Spleen (tissue), 13 donors: ENCODE measurements at places on chromosomes 3 and 15. TPM values are rescaled to one million over a fixed set of nuclear protein-coding genes. Genes with fewer than 3 reads are reported as not detected.

SEMA7A gene
- total RNA-seq, result 92.9 TPM

GNAI2 gene
- total RNA-seq, result 452 TPM

SHF gene
- 5.7 TPM for total RNA-seq

DNA sequence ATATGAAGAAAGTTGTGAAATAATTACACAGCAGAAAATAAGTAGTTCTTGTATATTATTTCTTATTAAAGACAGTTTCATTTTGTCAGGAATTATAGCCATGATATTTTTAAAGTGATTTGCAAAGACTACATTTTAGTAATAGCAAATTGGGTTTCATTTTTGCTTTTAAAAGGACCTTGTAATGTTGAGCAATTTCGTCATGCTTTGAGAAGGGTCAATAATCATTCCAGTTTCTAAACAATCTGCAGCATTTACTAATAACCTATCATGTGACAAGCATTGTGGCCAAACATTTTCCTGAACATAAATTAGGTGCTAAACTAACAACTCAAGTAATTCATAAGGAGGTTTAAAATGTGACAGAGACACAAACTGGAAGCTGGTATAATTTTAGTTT lies 214.4 kb upstream of the CBLB start:
- H3K4me1 ChIP-seq, result no peaks in the 10 kb centered on the region
- H3K27me3 ChIP-seq, result no peaks in the 10 kb centered on the region
- H3K4me3 ChIP-seq, result no peak overlapping the region
- no peak for DNase-seq
- no peaks in the 10 kb centered on the region for H3K36me3 ChIP-seq

SLC15A2 gene
- 10.1 TPM for total RNA-seq

RAB6B gene
- total RNA-seq, result 8.8 TPM

TGM5 gene
- not detected for total RNA-seq

FBXW12 gene
- total RNA-seq, result not detected

- H3K36me3 ChIP-seq, result no peaks in the 10 kb centered on the region
- no peaks in the 10 kb centered on the region for H3K27me3 ChIP-seq
- no peak overlapping the region for H3K4me3 ChIP-seq
These were observed 122.0 kb upstream of the SOX14 start for GRCh38 chr3:137641879-137642704.

UPK1B gene
- not detected for total RNA-seq

GRCh38 chr3:58728723-58729122 lies 62.1 kb upstream of the FAM3D start:
- no peaks in the 10 kb centered on the region for H3K36me3 ChIP-seq
- no peaks in the 10 kb centered on the region for H3K4me1 ChIP-seq
- no peak for DNase-seq
- H3K27ac ChIP-seq, result no peak overlapping the region

DNA sequence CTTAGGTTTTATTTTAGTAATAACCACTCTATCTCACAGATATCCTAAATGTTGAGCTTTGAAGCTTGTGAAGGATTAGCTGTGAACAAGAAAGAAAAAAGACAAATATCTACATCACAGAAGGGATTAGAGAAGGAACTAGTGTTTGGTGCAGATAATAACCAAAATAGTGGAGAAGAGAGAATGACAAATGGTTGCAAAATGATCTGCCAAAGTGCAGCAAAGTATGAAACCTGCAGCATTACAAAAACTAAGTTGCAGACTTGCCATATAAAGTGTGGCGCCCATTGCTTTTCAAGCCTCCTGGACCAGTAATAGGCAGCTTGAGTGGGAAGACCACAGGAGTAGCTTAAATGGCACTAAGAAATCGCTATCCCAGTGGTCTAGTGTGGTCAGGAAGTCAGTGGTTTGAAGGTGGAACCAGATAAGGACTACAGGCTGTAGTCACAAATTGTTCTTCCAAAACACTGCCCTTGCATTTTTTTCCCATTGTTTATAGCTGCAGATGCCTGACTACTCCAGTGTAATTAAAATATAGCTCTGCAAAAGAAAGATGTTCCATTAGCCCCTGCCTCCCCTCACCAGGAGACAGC lies 20.7 kb downstream of the TPM1 start:
- no peaks in the 10 kb centered on the region for H3K27me3 ChIP-seq
- H3K27ac ChIP-seq, result no peak overlapping the region
- H3K4me3 ChIP-seq, result no peak overlapping the region
- DNase-seq, result no peak
- peaks cover 8% of the 10 kb centered on the region for H3K4me1 ChIP-seq

DNA sequence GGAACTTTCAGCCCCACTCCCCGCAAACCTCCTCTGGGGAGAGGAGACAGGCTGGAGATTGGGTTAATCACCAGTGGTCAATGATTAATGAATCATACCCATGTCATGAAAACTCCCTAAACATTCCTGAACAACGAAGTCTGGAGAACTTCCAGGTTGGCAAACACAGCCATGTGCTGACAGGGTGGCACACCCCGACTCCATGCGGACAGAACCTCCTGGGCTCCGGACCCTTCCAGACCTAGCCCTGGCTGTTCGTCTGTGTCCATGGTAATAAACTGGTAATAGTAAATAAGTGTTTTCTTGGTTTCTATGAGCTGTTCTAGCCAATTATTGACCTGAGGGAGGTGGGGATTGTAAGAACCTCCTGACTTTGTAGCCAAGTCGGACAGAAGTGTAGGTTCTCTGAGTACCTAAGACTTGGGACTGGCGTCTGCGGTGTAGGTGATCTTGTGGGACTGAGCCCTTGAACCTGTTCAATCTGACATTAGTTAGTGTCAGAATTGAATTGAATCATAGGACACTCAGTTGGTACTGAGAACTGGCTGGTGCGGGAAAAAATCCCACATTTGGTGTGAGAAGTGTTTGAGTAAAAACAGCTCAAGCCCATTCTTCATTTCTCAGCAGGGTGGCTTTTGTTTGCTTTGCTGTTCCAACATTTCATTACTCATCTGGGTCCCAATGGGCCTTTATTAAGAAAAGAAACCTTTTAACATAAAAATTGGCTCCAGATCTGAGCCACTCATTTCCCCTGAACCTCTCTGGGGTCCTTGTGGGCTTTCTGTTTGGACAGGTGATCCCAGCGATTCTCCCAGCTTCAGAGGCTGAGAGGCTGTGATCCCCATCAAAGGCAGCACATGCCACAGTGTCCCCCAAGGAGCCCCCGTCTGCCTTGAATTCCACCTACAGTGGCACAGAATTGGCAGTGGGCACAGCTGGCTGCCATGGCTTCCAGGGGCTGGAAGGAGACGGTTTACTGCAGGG lies 151.0 kb downstream of the TJP1 start:
- no peak overlapping the region for H3K27ac ChIP-seq
- H3K36me3 ChIP-seq, result no peaks in the 10 kb centered on the region
- peaks cover 27% of the 10 kb centered on the region for H3K27me3 ChIP-seq
- DNase-seq, result no peak
- H3K4me1 ChIP-seq, result no peaks in the 10 kb centered on the region

- H3K36me3 ChIP-seq, result no peaks in the 10 kb centered on the region
- no peaks in the 10 kb centered on the region for H3K27me3 ChIP-seq
- H3K27ac ChIP-seq, result no peak overlapping the region
- no peaks in the 10 kb centered on the region for H3K4me1 ChIP-seq
- no peak for DNase-seq
- H3K4me3 ChIP-seq, result no peak overlapping the region
These were observed 35.4 kb upstream of the ETV5 start for GRCh38 chr3:186144257-186144656.

DNA sequence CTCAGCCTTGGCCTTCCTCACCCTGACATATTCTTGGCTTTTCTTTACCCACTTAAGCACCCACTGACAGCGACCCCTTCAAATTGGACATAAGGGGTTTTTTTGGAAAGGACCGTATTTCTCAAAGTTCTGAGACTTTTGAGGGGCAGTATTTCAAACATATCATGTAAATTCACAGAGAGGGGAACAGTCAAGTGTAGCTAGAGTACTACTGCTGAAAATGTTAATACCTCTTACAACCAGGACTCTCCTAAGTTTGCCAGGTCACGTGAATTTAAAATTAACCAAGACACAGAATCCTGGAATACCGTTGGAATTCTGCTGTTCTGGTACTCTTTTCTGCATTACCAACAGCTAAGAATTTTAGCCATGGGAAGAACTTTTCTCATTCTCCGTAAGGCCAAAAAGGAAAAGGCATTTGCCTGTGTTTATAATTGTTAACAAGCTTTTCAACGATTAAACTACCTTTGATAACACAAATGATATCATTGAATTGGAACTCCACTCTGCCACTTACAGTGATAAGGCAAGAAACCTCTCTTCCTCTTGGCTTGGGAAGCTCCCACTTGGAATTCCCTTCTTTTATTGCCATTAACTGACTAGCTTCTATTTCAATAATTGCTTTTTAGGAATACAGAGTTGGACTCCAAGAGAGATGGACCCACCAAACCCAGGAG lies 597 bp upstream of the GBE1 start:
- H3K27ac ChIP-seq, result peak overlapping the region; percentile 99
- peaks cover 20% of the 10 kb centered on the region for H3K4me1 ChIP-seq
- no peaks in the 10 kb centered on the region for H3K27me3 ChIP-seq
- H3K4me3 ChIP-seq, result peak overlapping the region; percentile 64
- H3K36me3 ChIP-seq, result no peaks in the 10 kb centered on the region

GRCh38 chr3:8558645-8559044 lies 57.0 kb downstream of the LMCD1 start:
- H3K27me3 ChIP-seq, result no peaks in the 10 kb centered on the region
- H3K27ac ChIP-seq, result no peak overlapping the region
- peaks cover 7% of the 10 kb centered on the region for H3K36me3 ChIP-seq
- no peaks in the 10 kb centered on the region for H3K4me1 ChIP-seq
- H3K4me3 ChIP-seq, result no peak overlapping the region

GRCh38 chr15:85974348-85974705 lies 105.3 kb upstream of the AGBL1 start:
- no peaks in the 10 kb centered on the region for H3K4me1 ChIP-seq
- no peak for DNase-seq

DNA sequence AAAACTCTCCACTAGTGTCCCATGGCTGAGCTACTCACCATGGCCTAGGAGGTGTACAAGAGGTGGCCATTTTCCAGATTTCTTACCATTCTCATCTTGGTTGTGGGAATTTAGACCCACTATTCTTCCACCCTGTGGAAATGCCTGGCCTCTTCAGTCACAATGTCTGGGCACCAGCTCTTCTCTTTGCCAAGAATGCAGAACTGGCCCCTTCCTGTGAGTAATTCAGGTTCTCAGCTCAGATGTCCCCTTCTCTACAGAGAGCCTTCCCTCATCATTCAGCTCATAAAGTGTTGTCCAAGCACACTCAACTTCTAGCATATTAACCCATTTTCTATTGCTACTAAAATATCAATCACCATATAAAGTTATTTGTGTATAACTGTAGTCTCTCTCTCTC lies 575.5 kb upstream of the KCNMB2 start:
- H3K4me3 ChIP-seq, result no peak overlapping the region
- no peaks in the 10 kb centered on the region for H3K4me1 ChIP-seq
- H3K27ac ChIP-seq, result no peak overlapping the region
- no peaks in the 10 kb centered on the region for H3K27me3 ChIP-seq
- no peaks in the 10 kb centered on the region for H3K36me3 ChIP-seq

DNA sequence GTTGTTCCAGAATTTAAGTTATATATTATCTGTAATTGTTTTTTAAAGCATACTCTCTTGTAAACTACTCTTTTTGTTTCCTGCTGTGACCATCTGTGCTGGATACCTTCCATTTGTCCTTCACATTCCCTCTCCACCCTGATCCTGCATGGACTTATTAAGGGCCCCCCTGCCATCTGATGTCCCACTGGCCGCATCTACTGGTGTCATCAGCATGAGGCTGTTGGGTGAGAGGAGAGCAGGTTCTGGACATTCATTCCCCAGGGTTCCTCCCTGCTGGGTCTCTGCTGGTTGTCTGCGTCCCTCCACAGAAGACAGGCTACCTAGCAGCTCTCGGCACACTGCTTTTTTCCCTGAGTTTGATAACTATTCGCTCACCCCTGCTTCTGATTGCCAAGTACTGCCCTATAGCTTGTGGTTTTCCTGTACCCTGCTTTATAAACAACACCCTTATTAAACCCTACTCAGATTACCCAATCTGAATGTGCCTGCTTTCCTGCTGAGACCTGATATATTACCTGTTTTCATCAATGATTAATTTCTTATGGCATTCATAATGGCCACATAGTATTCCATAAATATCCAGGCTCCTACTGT lies 7.7 kb downstream of the CMTM8 start:
- no peaks in the 10 kb centered on the region for H3K27me3 ChIP-seq
- no peak overlapping the region for H3K27ac ChIP-seq
- no peak for DNase-seq

DNA sequence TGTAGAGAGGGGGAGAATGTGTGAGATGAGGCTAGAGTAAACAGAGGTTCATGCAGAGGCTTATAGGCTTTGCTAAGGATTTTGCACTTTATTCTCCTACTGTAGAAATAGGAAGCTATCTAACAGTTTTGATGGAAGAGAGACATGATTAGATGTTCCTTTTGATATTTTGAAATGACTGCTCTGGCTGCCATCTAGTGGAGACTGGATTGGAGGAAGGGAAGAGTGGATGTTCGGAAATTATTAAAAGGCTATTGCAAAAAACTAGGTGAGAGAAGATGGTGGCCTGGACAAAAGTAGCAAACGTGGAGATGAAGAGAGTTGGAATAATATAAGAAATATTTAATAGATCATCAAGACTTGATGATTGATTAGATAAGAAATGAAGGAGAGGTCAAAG lies 42.2 kb downstream of the SYN2 start:
- H3K36me3 ChIP-seq, result no peaks in the 10 kb centered on the region
- H3K27me3 ChIP-seq, result no peaks in the 10 kb centered on the region
- no peak overlapping the region for H3K4me3 ChIP-seq
- no peak for DNase-seq

GRCh38 chr15:48754011-48754410 lies 56.9 kb downstream of the CEP152 start:
- H3K4me1 ChIP-seq, result no peaks in the 10 kb centered on the region
- no peaks in the 10 kb centered on the region for H3K27me3 ChIP-seq

DNA sequence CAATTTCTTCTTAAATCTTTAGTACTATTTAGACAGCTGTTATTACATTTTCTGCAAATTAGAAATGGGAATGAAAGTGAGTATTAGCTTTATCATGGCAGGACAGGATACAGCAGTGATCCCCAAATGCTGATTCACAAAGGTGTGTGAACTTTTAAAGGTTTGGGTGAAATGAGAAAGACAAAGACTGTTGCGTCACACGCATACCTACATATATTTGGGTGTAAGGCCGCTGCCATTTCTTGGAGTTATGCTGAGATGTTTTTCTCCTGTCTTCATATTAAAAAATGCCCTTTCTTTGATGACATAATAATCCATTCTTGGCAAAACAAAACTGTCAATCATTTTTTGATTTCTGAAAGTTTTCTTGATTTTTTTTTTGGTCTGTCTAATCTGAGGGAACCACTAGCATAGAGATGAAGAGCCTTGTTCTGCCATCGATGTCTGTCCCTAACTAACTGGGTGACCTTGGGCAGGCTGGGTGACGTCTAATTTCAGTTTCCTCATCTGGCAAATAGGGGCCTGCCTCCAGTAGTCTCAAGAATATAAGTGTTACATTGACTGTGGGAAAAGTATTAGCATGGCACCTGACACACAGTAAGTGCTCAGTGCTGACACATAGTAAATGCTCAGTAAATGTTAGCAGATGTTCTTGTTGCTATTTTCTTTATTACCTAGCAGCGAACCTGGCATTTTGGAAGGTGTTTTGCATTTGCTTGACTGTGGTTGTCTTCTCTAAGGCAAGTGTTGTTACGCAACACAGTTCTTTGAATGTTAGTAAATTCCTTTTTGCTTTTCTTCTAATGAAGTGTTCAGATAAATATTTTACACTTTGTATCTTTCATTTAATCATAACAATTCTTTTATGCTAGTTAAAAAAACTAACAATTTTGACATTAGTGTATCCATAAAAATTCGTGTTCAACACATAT lies 5.0 kb downstream of the MITF start:
- no peak overlapping the region for H3K27ac ChIP-seq
- peaks cover 16% of the 10 kb centered on the region for H3K27me3 ChIP-seq
- H3K36me3 ChIP-seq, result no peaks in the 10 kb centered on the region
